ENCODE measurements at places on chromosomes 1 and 21. TPM values are rescaled to one million over a fixed set of nuclear protein-coding genes. Genes with fewer than 3 reads are reported as not detected.
A peak's percentile ranks its signal among the peaks of the same experiment; 100 is the strongest.

DNA sequence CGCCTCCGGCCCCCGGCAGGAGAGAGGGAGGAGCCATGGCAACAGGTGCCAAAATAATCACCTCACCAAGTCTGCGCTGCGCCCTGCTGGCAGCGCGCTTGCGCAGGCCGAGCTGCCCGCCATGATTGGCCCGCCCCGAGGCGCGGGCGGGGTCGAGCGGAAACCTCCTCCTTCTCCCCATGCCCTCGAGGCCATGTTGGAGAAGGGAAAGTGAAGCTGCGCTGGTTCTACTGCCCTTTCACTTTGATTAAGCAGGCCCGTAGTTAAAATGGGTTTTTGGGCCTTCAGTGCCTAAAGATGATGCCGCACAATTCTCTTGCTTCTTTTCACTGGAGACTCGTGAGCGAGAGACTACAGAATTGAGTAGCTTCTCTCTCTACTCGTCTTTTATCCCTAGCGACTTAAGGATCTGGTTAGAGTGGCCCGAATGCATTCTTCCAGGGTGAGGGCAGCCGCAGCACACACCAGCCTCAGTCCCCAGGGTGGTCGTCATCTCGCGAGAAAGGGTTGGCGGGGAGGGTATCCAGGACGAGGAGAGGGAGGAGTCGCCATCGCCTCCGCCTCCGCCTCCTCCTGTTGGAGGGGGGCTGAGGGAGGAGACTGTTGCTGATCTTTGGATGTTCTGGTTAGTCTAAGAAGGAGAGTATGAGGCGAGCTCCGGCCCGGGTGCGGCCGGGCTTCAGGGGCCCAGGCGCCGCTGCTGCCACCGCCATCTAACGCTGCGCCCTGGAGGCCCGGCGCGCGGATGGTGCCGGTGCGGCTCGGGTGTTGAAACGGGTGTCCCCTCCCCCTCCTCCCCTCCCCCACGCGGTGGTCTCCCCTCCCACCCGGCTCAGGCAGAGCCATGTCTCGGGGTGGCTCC lies at the start of gene DCAF6:
TSS of gene DCAF6 (plus strand) at position 616 of the 862 bp plus-strand sequence. CDS start at position 845, 229 bp downstream.
- peak within 1 kb of the TSS; percentile 97 for H3K27ac ChIP-seq
- peaks cover 27% of the 10 kb centered on the region for H3K4me1 ChIP-seq
- no peaks in the 10 kb centered on the region for H3K27me3 ChIP-seq

Gene CLDN17
- not detected for total RNA-seq

DNA sequence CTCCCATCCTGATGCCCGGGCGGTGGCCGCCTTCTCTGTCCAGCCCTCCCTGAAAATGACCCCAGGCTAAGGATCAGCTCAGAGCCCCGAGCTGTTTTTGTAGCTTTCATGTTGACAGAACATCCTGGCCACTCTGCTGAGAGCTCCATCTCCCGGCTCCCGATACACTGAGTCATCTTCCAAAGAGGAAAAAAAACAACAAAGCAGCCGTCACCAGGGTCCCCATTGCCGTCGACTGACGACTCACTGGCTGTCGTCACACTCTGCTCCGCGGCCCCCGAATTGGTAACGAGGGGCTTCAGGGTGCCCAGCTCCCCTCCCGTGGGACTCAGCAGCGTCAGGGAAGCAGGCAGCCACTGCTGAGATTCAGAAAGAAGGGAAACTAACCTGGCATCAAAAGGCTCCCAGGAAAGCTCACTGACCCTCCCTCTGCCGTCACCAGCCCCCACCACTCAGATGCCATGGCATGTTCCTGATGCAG lies 67.2 kb downstream of the CD46 start:
- no peak overlapping the region for H3K4me3 ChIP-seq
- peaks cover 74% of the 10 kb centered on the region for H3K4me1 ChIP-seq
- H3K36me3 ChIP-seq = no peaks in the 10 kb centered on the region
- no peak for DNase-seq
- peak overlapping the region; percentile 33 for H3K27ac ChIP-seq

DNA sequence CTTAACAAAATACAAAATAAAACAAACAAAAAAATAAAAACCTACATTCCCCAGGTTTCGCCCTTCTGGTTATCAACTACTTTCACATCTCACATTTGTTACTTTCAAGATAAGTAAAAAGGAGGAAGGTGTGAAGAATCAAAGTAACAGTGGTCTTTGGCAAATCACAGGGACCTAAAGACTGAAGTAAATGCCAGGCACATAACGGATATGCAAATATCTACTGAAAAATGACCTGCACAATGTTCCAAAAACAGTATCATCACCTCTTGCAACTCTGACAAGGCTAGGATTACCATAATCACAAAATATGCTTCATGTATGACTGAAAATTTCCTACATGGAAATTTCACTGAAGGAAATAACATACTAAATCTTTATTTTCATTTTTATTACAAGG lies 29.3 kb downstream of the COP1 start:
- H3K36me3 ChIP-seq = no peaks in the 10 kb centered on the region
- no peak overlapping the region for H3K27ac ChIP-seq
- H3K27me3 ChIP-seq = no peaks in the 10 kb centered on the region
- no peak overlapping the region for H3K4me3 ChIP-seq
- no peaks in the 10 kb centered on the region for H3K4me1 ChIP-seq

Gene CFAP141
- total RNA-seq = not detected

- H3K36me3 ChIP-seq = no peaks in the 10 kb centered on the region
- H3K27ac ChIP-seq = no peak overlapping the region
- DNase-seq = no peak
- no peaks in the 10 kb centered on the region for H3K27me3 ChIP-seq
These were observed 43.3 kb upstream of the PCBP3 start for GRCh38 chr21:45600248-45600647.

- H3K36me3 ChIP-seq = no peaks in the 10 kb centered on the region
- H3K27ac ChIP-seq = no peak overlapping the region
- peaks cover 36% of the 10 kb centered on the region for H3K4me1 ChIP-seq
- H3K4me3 ChIP-seq = no peak overlapping the region
- H3K27me3 ChIP-seq = no peaks in the 10 kb centered on the region
These were observed 1.9 kb upstream of the MED18 start for GRCh38 chr1:28326984-28327383.

Gene LRRC53
- total RNA-seq = not detected

Gene KRTAP11-1
- not detected for total RNA-seq

- no peaks in the 10 kb centered on the region for H3K27me3 ChIP-seq
- no peak for DNase-seq
- no peak overlapping the region for H3K4me3 ChIP-seq
- no peak overlapping the region for H3K27ac ChIP-seq
- no peaks in the 10 kb centered on the region for H3K36me3 ChIP-seq
- H3K4me1 ChIP-seq = no peaks in the 10 kb centered on the region
These were observed 10.8 kb upstream of the NFASC start for GRCh38 chr1:204859861-204860267.
